ENCODE measurements at places on chromosomes 4 and X.

- DNase-seq: no peak
These were observed 4.4 kb downstream of the GNPDA2 start for GRCh38 chr4:44722001-44722400.

- no peak for DNase-seq
These were observed 754 bp downstream of the NYX start for GRCh38 chrX:41447897-41448296.

DNA sequence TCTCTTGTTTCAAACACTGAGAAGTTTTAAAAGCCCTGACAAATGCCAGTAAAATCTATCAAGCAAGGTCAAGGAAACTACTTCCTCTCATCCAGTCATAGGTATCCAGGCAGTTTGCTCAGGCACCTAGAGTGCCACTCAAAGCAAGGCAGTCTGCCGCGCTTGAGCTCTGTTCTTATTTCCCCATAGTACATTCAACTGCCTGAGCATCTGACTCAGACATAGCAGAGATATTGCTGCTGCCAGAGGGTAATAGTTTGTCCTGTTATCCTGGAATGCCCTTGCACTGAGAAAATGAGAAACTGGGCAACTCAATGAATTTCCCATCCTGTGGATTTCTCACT lies 16.1 kb upstream of the ATP8A1 start:
- DNase-seq: no peak

- no peak for DNase-seq
These were observed 23.8 kb downstream of the GPRASP3 start for GRCh38 chrX:102744307-102744706.

DNA sequence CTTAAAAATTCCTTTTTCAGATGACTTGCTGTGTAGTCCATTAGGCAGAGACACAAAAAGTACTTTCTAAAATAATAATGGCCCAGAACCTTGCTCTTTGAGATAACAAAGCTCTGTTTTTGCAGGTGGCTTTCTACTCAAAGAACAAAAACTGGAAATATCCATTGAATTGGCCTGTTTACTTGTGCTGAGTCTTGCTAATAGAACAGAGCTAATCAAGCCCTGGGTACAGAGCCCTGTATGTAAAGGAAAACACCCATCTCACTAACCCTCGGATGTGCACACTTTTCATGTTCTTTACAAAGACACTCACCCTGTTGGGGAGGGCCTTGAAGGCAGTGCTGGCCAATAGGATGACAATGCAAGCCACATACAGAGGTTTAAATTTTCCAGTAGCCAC lies 27.0 kb upstream of the LNX1 start:
- no peak for DNase-seq

DNA sequence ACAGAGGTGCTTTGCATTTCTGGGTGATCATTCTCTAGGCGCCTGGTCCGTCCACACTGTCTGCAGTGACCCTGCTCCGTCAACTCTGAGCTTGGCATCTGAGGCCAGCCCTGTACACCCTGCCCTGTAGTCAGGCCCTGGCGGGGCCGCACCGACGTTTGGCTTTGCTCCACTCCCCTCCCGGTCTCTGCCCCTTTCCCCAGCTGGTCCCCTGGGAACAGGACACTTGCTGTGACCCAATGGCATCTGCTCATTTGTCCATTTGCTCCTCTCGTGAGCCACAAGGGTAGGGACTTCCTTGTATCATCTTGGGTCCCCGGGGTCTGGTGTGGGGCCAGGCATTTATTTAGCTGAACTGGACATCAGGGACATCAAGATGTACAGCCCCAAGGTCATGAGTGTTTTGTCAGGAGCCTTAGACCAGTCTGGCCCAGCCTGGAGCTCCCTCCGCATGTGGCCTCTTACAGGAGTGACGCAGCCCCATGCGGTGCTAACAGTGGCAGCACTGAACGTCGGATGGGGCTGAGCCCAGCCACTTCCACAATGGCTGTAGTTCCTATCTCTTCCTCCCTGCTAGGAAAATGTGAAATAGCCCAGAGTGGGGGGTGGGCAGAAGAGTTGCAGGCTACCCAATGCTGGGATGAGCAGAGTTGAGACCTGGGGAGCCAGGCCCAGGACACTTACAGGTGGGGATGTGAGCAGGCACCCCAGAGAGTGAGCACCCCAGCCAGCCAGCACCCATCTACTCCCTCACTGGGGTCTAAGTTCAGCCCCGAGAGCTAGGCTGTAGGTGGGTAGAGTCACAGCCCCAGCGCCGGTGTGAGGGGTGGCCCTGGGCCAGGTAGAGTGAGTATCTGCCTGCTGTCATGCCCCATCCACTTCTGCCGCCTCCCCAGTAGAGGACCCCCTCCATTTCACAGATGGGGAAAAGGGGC lies 2.0 kb upstream of the SH3BP2 start:
- no peak for DNase-seq

- no peak for DNase-seq
These were observed 89.5 kb upstream of the ARX start for GRCh38 chrX:25105221-25105620.

DNA sequence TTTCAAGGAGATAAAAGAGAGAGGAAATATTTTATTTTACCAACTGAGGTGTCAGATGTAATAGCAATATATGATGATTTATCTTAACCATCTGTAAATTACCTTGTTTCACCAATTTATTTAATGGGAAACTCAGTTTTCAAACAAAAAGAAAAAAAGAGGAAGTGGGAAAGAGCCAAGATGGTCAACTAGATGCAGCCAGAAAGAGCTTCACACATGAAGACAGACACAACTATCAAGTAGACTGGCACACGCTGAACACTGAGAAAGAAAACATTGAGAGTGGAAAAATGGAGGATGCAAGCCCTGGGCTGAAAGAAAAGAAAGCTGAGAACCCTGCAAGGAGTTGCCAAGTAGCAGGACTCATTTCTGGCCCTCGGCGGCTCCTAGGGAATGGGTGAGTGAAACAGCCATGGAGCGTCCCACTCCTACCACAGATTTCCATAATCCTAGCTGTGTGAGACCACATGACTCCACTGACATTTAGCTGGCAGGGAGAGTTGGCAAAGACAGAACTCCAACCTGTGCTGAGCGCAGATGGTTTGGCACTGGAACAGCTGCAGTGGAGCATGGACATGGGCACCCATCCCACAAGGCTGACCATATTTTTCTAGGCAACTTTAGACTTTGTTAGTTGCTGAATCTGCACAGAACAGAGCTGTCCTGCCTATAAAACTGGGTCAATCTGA lies 409.3 kb downstream of the FAM47B start:
- no peak for DNase-seq

Data from activated CD4-positive, alpha-beta T cell treated with anti-CD3 and anti-CD28 coated beads for 4 hours (primary cell).